Stimulated activated CD8-positive, alpha-beta memory T cell treated with anti-CD3 and anti-CD28 coated beads, Interleukin-4, amount 100 ng/mL, for 24 hours (primary cell): ENCODE measurements at places on chromosomes 2 and 18.

DNA sequence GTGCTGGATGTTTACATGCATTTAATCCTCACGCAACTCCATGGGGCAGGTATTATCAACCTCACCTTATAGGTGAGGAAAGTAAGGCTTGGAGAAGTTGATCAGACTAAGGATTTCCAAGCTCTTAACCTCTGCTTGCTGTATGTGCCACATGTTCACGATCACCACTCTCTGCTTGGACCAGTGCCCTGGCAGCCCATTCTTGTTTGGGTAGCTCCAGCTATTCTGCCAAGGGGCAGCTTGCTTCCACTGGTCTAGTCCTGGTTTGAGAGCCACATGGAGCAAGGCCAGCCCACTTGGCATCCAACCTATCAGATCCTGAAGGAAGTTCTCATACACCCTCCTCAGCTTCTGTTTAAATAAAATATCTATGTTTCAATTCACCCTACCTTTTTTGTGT lies 14.3 kb downstream of the PLB1 start:
- no peak for DNase-seq

- DNase-seq = no peak
These were observed 23.1 kb downstream of the SERPINB11 start for GRCh38 chr18:63725682-63726480.

GRCh38 chr2:68779595-68779994 lies 45.0 kb downstream of the ARHGAP25 start:
- no peak for DNase-seq

DNA sequence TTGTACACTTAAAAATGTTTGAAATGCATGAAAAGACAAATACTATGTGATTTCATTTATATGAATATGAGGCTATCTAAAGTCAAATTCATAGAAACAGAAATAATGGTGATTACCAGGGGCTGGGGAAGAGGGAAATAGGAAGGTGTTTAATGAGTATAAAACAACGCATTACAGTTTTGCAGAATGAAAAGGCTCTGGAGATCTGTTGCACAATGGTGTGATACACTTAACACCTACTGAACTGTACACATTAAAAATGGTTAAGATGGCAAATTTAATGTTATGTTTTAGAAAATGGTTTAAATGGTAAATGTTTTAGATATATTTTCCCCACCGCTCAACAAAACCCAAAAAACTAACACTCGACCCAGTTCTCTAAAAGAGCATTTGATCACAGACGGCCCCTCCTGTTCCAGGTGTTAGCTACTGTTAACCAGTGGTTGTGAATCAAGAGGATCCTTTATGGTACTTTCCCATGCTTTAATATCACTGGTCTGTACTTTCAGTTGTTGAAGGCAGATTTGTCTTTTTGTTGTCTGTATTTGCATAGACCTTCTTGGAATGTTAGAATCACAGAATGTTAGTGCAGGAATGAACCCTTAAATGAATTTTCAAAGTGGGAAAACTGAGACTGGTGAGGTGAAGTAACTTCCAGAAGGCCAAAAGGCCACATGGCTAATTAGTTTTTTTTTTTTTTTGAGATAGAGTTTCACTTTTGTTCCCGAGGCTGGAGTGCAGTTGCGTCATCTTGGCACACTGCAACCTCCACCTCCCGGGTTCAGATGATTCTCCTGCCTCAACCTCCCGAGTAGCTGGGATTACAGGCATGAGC lies 10.2 kb downstream of the RAB10 start:
- DNase-seq = no peak
